AG04450 (cell line): ENCODE measurements at places on chromosomes 3 and 15.
A peak's percentile ranks its signal among the peaks of the same experiment; 100 is the strongest.

- no peak for DNase-seq
Observed at GRCh38 chr3:6098516-6099157, 762.3 kb upstream of the GRM7 start.

- DNase-seq = no peak
Observed at GRCh38 chr15:66772604-66773128, 70.6 kb downstream of the SMAD6 start.

DNA sequence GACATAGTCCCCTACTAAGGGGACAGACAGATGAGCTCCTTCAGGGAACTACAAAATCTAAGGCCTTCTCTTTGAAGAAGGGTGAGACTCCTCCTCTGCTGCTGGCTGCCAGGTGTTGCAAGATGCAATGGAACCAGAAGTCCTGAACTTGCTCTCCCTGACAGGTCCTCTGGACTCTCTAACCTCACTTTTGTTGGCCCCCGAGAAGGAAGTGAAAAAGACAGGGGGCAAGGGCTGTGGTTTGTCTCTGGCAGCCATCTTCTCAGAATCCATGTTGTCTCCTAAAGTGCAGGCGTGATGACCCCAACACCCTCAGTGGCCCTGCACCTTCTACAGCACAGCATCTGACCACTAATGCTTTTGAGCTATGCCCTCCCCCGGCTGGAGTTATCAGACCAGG, 292.5 kb downstream of the CHST2 start:
- DNase-seq = no peak

DNA sequence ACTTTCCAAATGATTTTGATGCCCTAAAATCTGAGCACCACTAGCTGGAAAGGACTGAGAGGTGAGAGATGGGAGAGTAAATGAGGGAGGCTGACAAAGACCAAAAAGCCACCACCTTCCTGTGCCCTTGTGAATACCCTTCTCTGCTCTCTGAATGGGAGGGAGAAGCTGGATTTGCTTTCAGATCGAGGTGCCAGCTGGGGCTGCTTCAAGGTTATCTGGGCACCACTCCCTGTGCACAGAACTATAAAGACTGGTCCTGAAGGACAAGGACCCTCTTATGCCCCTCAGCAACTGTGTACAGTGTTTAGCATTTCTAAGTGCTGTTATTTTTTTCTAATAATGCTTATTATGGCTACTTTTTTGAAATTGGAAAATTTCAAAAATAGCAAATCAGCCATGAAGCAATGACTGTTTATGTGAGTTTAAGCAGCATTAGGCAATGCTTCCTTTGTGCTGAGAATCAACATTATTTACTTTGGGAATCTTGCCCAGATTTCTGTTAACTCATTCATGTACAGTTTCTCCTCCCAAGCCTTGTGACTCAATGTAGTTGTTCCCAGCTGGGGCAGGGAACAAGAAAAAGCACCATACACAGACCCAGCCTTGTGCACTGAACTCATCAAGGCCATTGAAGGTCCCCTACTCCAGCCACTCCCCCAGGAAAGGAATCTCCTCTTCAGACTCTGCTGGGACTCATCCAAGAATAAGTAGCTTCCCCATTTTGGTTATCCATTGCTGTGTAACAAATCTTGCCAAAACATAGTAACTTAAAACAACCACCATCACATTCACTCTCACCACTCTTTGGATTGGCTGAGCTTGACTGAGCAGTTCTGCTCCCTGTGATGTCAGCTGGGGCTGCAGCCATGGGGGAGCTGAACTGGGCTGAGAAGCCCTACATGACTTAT, 37.3 kb upstream of the CDV3 start:
- DNase-seq = peak; percentile 88

DNA sequence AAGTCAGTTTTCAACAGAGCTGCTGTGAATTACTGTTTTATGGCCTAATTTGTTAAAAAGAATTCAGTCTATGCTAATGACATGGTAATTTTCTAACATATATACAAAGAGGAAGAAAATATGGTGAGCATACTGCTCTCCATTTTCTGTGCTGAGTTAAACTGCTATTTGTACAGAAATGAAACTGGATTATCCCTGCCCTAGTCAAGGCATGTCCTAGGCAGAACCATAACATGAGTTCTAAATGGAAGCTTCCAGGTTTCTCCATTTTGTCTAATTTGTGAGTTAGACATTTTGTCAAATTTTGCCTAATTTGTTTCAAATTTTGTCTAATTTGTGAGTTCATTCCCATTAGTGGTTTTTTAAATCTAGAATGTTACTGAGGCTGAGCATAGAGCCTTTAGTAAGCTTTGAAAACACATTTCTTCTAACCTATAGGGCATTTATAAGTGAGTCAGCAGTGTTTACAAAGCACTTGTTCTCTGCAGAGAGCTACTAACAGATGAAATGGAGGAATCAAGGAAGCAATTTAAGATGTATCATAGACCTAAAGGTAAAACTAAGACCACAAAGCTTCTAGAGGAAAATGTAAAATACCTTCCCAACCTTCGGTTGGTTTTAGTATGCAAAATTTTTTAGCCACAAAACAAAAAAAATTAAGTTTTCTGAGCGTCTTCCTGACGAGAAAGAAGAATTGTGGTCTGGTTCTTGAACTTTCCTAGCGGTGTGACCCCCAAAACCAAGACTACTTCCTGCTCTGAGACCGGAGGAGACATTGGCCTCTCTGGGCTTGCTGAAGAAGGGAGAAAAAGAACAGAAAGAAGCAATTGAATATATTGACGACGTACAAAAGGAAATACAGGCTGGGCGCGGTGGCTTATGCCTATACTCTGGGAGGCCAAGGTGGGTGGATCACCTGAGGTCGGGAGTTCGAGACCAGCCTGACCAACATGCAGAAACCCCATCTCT, 9.8 kb downstream of the P2RY14 start:
- no peak for DNase-seq

- no peak for DNase-seq
Observed at GRCh38 chr3:107868449-107868848, 222.4 kb downstream of the CD47 start.

GRCh38 chr3:154177406-154177805, 56.2 kb downstream of the ARHGEF26 start:
- DNase-seq = no peak

- no peak for DNase-seq
Observed at GRCh38 chr3:43638594-43639447, 17.0 kb upstream of the ANO10 start.

DNA sequence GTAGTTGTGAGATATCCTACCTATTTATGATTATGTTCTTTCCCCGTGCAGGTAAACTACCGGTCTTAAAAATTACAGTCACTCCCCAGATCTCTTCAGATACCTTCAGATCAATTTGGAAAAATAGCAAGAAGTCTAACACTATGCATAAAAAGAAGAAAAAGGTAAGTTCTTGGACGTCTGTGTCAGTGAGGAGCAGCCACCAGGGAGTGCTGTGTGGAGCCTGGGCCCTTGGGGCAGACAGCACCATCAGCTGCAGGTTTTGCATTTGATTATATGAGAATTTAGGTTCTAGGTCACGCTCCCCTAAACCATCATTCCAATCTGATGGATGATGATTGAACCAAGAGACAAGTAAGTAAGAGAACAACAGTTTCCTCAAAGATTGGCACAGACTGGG, 8.9 kb upstream of the RNF7 start:
- DNase-seq = no peak

- no peak for DNase-seq
Observed at GRCh38 chr15:95868970-95869369, 461.5 kb upstream of the NR2F2 start.

GRCh38 chr3:126180477-126181397, at the start of gene ALDH1L1:
Gene ALDH1L1 (minus strand): TSS chr3:126180586. CDS start chr3:126160979, 19,607 bp downstream.
- DNase-seq = no peak

GRCh38 chr3:18440066-18440722, 15.1 kb upstream of the SATB1 start:
- no peak for DNase-seq

DNA sequence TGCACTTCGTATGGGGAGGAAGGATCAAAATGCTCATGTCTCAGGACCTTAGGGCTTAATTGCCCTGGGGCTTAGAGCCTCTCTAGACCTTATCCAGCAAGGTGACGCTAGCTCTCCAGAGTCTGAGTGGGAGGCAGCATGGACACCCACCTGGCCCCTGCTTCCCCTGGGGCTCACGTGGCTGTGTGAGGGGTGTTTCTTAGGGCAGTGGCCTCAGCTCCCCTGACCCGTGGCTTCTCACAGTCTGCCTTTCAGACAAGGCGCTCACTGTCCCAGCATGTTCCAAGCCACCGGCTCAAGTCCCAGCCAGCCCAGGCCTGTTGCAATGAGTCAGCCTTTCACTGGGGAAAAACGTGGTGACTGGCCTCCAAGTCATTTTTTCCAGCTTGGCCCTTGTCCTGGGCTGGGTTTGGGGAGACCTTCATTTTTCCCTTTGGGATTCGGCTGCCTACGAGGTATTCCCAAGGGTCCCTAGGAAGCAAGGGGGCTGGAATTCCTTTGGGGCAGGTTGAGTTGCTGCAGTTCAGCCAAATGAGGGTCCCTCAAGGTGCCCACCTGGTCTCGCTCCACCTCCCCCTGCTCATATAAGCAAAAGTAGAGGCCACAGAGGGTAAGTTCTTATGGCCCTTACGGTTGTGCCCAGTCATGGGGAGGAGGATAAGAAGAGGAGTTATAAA, 15.7 kb downstream of the BHLHE40 start:
- no peak for DNase-seq

DNA sequence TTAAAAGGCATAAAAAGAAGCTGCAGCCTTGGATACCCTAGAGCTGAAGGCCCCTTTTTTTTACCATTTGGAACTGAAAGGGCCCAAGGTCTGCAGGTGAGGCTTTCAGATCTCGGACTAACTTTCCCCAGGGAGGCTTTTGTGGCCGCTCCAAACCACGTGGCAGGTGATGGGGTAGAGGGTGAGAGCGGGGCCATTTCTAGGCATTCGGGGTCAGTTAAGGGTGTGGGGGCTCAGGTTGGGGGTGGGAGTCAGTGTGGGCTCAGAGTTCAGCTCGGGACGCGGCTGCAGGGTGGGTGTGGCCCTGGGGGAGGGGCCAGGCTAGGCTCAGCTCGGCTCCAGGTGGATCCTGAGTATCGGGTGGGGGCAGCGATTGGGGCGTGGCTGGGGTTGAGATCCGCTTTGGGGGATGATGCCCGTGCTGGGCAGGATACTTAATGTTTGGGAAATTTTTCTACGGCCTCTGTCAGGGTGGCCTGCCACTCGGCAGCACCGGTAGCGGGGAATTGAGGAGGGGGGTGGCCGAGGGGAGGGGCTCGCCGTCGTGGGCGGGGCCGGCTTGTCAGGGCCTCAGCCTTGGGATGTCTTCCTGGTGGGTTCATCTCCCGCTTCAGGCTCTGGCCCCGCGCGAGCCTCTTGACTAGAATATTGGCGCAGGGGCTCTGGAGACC, 2.5 kb downstream of the KLF13 start:
- no peak for DNase-seq

DNA sequence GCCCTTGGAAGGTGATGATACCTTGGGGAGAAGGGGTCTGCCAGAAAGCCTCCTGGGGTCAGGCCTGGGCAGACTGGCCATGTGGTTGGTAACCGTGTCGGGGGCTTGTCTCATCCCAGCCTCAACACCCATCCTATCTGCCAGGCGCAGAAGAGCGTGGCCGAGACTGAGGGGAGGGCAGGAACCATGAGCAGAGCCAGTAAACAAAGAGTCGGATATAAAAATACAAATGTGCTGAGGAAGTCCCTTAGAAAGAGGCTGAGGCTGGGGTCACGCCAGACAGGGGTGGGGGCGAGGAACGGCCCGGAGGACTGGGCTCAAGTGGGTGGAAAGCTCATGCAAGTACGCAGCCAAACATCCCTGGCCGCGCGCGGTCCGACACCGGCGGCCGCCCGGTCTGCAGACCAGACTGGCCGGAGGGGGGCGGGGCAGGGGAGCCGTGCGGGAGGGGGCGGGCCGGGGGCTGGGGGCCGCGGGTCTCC, 1.9 kb downstream of the CAMK2N2 start:
- DNase-seq = no peak

DNA sequence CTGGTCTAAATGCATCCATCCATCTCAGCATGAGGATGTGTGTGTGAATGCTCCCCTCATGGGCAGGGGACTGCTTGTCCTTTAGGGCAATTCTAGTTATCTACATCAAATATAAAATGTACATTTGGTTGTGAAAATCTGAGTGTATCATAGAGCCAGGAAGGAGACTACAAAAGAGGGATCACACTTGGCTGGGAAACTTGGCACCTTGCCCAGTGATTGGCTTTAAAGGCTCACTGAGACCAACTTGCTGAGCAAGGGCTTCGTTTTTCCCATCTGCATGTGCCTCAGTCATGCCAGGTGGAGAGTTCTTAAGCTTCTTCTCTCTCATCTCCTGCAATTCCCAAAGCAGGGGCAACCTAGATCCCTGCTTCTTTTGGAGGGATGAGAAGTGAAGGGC, 5.2 kb downstream of the CAPN3 start:
- DNase-seq = no peak

DNA sequence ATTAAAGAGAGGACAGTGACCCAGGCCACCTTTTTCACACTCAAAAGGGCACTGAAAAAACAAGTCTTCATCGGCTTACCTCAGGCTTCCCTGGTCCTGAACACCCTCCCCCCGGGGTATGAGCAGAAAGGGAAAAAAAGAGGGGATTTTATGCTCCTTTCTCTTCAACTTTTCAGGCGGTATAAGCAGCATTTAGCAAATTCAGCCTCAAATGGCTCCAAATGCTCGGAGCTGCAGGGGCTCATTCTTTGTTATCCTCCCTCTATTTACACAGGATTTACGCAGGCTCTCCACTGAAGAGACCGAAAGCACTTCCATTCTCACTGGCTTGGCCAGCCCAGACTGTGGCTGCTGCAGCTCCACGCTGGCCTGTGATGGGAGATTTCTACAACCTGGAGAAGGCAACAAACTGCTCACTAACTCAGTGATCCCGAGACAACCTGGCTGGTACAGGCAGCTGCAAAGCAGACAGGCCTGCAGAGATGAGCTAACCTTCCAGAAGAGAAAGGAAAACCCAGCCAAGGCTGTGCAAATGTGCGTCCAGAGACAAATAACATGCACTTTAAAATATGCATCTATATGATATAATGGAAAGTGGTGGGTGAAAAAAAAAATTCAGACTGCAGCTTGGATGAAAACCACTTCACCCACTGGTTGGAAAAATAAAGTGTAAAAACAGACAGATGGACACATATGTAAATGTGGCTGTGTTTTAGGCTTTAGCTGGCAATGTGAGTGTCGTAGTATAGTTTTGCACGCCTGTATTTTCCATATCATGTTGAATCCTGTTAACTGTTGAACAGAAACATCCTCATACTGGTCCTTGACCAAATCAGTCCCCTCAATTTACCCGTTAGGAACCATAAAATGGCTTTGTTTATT, 54.2 kb downstream of the MEIS2 start:
- DNase-seq = no peak

DNA sequence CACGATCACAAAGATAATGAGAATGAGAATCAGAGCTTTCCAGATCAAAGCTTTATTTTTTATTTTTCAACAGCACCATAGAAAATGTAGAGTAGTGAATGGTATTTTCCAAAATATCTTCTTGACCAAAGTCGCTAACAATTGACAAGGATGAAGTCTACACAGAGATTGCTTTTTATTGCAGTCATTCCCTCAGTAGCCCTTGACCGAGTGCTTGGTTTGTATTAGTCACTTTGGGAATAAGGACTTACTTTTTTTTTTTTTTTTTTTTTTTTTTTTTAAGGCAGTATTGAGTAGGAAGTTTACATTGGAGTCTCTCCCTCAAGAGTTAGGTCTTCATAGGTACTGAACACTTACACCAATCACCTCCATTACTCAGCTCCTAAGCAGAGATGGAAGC, 39.8 kb downstream of the THRB start:
- DNase-seq = no peak
